ENCODE measurements at places on chromosomes 3 and 15.
A peak's percentile ranks its signal among the peaks of the same experiment; 100 is the strongest.

- no peak for DNase-seq
Observed at GRCh38 chr3:119073258-119074001, 38.8 kb upstream of the IGSF11 start.

GRCh38 chr15:37907136-37907535 lies 27.3 kb upstream of the TMCO5A start:
- DNase-seq = no peak

GRCh38 chr3:59866076-59866475 lies 816.3 kb upstream of the CFAP20DC start:
- DNase-seq = no peak

DNA sequence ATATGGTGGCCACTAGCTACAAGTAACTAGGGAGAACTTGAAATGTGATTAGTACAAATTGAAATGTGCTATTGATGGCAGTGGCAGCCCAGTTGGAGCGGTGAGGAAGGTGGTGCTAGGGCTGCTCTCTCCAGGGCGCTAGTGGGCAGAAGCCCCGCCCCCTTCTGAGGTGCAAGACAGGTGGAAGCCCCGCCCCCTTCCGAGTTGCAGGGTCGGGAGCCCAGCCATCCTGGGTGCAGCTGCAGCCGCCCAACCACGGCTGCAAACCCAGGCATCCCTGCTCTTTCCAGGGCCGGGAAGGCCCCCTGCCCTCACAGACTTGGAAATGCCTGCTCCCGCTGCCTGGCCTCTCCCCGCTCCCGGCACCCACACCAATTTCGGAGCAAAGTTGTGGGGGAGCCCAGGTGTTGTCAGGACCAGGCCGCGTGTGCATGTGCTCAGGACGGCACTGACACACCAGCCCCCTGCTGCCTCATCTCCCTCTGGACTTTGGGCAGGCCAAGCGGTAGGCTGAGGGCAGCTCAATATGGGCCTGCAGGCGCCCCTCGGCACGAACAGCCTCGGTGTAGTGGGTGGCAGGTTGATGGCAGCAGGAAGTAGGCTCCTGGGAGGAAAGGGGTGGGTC lies 10.0 kb downstream of the ATR start:
- no peak for DNase-seq

GRCh38 chr3:1082108-1082507 lies 10.7 kb upstream of the CNTN6 start:
- no peak for DNase-seq

GRCh38 chr3:138950006-138950644 lies 3.1 kb downstream of the FOXL2NB start:
- peak; percentile 20 for DNase-seq

GRCh38 chr3:182179631-182180030 lies 467.9 kb downstream of the SOX2 start:
- no peak for DNase-seq

DNA sequence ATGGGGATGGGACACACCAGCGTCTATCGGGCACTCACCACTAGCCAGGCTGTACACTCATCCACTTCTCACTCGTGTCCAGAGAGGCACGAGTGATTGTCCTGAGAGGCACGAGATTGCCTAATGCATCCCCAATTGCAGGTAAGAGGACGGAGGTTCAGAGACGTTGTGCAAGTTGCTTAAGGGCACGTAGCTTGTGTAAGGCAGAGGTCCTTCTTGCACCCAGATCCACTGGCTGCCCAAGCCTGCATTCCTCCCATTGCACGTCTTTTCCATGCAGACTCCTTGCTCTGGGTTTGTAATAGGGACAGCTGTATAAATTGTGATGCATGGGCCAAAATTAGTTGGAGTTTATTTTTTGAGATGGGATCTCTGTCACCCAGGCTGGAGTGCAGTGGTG lies 264.3 kb downstream of the PLCL2 start:
- no peak for DNase-seq

- no peak for DNase-seq
Observed at GRCh38 chr3:42735019-42735418, 32.4 kb upstream of the HHATL start.

- no peak for DNase-seq
Observed at GRCh38 chr3:145857956-145858355, 303.0 kb downstream of the PLOD2 start.

GRCh38 chr3:177665122-177665808 lies 468.0 kb upstream of the TBL1XR1 start:
- no peak for DNase-seq

All from activated naive CD4-positive, alpha-beta T cell treated with Interleukin-2 at 50 U/mL for 16 hours (primary cell).